ENCODE measurements at places on chromosomes 11 and 22.

- DNase-seq, result no peak
These were observed 134.3 kb downstream of the NECTIN1 start for GRCh38 chr11:119594639-119595249.

DNA sequence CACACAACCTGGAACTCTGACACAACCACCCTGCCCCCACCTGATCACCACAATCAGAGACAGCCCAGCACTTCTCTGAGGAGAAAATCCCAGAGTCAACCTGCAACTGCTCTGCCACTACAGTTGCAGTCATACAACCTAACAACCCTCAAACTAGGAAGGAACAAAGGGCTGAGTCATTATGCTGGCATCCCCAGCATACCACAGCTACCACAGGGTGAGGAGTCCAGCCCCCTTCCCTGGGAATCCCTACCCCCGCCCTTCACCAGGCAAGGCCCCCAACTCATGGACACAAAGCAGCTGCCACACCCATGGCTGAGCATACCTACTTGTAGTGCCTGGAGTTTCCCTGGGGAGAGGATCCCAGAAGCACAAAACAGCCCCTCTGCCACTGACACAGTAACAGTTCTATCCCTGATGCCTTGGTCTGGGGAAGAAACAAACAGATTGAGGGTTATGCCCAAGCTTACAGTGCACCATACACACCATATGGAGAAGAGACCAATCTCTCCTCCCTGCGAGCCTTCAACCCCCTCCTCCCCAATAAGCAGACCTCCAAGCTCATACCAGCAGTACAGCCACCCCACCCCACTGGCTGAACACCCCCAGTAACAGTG is 68.5 kb upstream of the C11orf58 start:
- no peak for DNase-seq

DNA sequence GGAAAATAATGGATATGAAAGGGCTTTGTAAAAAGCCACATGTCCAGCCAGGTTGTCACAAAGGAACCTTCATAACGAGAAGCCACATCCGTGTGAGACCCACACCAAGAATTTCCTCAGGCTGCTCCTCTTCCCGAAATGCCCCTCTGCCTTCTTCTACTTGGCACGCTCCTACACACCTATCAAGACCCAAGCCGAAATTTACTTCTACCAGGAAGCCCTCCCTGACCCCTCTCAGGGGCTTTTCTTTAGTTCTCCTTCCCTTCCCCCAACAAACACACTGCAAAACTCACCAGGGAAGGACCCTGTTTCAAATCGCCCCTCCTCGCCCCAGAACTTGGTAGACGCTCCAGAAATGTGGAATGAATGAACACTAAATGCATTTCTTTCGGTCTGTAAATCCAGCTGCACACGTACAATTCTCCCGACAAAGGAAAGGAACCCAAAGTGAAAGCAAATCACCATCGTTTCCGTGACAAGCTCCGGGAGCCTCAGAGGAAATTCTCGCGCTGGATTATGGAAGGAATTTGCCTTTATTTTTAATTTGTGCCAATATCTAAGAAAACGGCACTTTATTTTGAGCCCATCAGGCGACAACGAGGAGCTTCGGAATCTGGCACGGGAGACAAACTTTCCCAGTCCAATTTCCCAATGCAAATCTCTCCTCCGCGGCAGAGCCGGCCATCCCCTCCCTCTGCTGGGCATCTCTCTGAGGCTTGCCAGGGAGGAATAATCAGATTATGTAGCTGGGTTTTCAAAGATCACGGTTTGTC is 13.2 kb upstream of the SHISAL1 start:
- no peak for DNase-seq

- no peak for DNase-seq
These were observed 30.6 kb downstream of the MCHR1 start for GRCh38 chr22:40709752-40710413.

- no peak for DNase-seq
These were observed 6.3 kb upstream of the ABTB2 start for GRCh38 chr11:34364102-34364501.

Measured in NCI-H460 (cell line).